Activated CD4-positive, alpha-beta T cell treated with anti-CD3 and anti-CD28 coated beads, Interleukin-2, Interleukin-6, amounts not matched to agents 100 ng/mL and 50 ng/mL, durations not matched to agents 16 hours and 8 hours (primary cell): ENCODE measurements at places on chromosomes 4 and X.
A peak's percentile ranks its signal among the peaks of the same experiment; 100 is the strongest.

DNA sequence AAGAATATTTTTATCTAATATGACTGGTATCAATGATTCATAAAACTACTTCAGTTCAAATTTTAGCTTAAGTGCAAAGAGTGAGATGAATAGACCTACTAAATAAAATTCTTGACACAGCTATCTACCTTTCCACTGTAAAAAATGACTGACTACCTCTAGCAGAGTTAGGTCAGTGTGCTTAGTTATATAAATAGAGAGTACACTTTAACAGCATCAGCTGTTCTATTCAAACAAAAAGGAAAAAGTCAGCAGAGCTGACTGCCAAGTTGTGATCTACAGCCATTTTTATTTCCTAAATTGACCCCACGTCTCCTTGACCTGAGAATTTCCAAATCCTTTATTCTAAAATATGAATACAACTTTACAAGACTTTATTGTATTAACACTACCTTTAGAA, 262.4 kb downstream of the CAMK2D start:
- no peak for DNase-seq

DNA sequence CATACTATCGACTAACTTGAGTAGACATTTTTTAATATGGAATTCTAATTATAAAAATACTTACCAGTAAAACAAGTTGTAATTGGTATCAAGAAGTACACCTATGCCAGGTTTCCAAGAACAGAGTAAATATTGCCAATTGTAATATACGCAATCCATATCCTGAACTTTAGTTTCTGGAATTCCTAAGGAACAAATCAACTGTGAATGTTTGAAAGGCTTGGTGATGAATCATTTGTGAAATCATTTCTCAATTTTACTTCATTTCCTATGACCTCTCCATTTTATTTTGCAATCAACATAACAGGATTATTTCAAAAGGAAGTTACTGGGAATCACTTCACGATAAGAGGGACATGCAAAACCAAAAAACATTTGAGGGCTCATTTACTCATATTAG, 3.7 kb downstream of the IL13RA2 start:
- no peak for DNase-seq

- DNase-seq = no peak
Measured at GRCh38 chrX:153812220-153812619, 17.8 kb downstream of the SSR4 start.

- no peak for DNase-seq
Measured at GRCh38 chr4:5370286-5370685, 319.0 kb downstream of the STK32B start.

- DNase-seq = no peak
Measured at GRCh38 chr4:78396613-78397291, 154.8 kb upstream of the ANXA3 start.

DNA sequence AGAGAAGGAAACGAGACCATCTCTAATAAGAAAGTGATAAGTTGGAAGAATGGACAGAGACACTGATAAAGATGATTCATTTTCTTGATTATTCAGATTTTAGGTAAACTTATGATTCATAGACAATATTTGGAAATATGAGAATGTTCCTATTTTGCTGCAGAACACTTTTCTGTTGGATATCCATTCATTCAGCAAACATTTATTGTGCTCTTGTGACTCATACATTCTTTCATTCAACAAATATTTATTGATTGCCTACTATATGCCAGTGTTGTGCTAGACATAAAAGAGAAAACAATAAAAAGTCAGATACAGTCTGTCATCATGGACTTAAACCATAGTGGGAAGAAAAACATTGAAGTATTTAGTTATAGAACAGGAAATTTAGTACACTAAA, 1232.0 kb downstream of the STIM2 start:
- DNase-seq = no peak

DNA sequence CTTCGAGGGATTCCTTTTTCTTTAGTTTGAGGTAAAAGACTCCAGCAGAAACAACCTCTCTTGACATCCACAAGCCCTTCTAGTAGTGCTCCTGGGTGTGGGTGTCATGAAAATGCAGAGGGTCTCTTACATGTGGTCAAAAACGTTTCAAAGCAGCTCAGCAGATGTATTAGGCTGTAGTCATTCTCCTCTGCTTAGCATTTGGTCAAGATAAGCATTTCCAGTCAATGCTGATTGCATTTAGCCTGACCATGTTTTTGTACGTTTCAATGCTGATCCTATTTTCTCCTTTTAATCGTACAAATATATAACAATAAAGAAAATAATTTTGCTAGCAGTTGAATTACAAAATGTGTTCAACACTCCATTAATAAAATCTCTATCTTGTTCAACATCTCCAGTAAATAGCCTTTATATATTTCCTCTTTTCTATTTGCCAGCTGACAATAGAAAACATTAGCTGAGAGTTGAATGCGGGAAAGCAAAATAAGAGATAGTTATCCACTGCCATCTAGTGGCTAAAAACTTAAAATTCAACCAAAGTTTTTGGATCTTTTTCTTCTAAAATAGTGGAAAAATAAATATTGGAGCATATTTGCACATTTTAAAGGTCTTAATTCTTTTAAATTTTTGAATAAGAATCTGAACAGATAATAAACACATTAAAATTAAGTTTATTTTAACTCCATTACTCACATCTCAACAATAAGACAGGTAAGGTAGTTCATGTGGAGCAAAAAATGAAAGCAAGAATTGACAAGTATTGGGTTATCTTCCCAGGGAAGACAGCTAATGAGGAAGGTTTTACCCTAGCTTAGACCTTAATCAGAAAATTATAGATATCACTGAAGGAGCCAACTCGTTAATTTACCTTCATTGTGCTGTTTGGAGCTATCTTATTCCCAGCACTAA, 15.2 kb upstream of the PACRGL start:
- peak; percentile 9 for DNase-seq

GRCh38 chrX:153791104-153791852, 2.9 kb downstream of the IDH3G start:
- no peak for DNase-seq

- DNase-seq = no peak
Measured at GRCh38 chr4:159410891-159411290, 308.0 kb downstream of the RAPGEF2 start.

DNA sequence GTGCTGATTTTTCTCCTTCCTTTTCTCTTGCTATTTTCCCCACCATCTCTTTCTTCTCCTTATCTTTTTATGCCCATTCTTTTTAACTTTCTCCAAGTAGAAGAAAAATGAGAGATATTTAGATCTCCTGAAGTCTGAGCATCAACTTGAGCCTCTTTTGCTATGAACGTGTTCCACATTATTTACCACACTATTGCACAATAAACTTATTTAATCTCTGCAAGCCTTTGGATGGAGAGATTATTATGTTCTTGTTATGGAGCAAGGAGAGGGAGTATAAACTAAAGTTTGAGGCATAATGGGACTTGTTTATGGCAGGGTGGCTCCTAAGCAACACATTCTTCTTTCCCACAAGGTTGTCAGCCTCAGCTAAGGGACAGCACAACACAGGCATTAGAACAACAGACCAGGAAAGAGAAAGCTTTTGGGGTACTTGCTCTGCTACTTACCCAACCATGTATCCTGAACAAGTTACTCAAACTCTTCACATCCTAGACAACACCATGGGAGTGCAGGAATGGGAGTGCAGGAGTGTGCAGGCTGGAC, 365.5 kb upstream of the BOD1L1 start:
- DNase-seq = no peak

- DNase-seq = no peak
Measured at GRCh38 chr4:61003301-61003700, 196.8 kb upstream of the ADGRL3 start.

GRCh38 chrX:100208076-100208475, 202.0 kb downstream of the PCDH19 start:
- DNase-seq = no peak

GRCh38 chr4:112076919-112077608, 68.2 kb upstream of the FAM241A start:
- DNase-seq = no peak

GRCh38 chr4:169811476-169811875, 53.7 kb upstream of the HPF1 start:
- DNase-seq = no peak

DNA sequence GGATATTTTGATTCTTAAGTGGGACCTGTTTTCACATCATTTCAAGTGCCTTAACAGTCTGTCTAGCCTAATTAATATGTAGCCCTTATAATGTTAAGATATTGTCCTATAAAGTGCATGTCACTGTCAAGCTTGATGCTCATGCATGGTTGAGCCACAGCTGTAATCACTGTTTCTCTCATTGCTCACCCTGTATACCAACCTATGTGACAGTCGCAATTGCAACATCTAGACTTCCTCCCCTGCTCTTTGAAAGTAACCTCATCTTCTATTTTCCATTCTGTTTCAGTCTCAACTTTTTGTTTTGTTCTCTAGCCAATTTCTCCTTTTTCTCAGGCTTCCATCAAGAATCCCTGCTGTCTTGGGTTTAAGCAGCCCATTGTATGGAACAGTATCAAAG, 24.4 kb upstream of the MSL3 start:
- no peak for DNase-seq

DNA sequence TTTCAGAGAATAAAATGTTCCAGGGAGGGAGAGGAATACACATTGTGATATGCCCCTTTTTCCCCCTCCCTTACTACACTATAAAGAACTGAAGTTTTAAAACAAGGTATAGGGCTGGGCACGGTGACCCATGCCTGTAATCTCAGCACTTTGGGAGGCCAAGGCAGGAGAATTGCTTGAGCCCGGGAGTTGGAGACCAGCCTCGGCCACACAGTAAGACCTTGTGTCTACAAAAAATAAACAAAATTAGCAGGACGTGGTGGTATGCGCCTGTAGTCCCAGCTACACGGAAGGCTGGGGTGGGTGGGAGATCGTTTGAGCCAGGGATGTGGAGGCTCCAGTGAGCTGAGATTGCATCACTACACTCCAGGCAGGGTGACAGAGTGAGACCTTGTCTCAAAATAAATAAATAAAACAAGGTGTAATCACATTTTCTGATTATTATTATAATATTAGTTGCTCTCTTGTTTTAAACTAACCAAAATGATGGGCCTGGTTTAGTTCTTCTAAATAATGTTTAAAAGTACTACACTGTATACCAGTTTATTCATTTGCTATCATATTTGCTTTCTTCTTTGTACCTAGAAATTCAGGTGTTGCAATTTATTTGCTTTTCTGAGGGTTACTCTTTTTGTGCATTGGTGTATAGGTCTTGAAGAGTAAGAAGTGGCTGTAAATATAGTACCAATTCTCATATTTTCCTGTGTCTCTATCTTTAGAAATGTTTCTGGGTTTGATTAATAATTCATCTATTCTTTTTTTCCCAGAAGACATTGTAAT, 8.8 kb downstream of the TBC1D8B start:
- no peak for DNase-seq

- DNase-seq = no peak
Measured at GRCh38 chr4:157121401-157121800, 45.5 kb downstream of the GLRB start.

GRCh38 chr4:36226430-36227227, 17.7 kb downstream of the ARAP2 start:
- DNase-seq = no peak

DNA sequence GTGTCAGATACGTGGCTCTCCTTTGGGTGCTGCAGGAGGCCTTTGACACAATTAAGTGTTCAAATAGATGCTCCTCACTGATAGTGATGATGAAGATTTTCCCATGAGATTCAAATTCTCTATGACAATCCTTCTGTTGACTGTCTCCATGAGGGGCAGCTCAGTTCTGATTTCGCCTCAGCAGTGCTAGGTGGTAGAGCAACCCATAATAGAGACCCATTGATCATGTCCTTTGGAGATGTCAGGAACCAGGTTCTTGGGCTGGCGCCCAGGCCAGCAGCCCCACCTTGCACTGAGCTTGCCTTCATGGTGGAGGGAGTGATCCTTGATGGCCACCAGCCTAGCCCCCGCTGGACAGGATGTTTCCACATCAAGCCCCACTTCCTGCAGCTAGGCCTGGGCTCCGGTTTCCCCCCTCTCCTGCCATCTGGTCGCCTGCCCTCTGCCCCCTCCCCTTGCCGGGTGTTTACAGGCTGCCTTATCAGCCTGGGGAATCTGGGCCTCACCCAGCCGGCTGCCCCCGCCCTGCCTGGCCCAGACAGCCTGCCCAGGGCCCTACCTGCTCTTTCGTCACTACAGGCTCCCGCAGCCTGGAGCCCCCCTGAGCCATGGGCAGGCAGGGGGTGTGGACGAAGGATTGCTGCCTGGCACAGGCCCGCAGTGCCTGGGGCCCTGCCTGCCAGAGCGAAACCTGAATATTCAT, 12.6 kb downstream of the ELF4 start:
- DNase-seq = no peak

- no peak for DNase-seq
Measured at GRCh38 chrX:82333575-82333974, 1131.7 kb downstream of the SH3BGRL start.

GRCh38 chrX:119475389-119476101, 7.3 kb downstream of the SLC25A5 start:
- peak; percentile 22 for DNase-seq

DNA sequence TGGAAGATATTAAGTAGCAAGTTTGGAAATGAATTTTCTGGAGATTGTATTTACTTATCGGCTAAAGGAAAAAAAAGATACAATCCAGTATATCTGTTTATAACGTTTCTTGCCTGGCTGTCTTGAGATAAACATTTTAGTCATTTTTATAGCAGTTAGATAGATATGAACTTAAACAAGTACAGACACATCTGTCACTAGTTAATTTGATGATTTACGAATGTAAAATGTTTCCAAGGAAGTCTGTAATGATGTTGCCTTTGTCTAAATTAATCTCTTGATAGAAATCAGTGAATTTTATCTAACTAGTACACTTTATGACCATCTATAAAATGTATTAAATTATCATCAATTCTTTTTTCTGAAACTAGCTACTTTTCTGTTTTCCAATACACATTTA, 5.7 kb downstream of the BMPR1B start:
- no peak for DNase-seq

GRCh38 chr4:90174621-90175023, 47.4 kb downstream of the CCSER1 start:
- DNase-seq = no peak

GRCh38 chr4:83083925-83084475, 30.5 kb downstream of the PLAC8 start:
- peak; percentile 23 for DNase-seq

DNA sequence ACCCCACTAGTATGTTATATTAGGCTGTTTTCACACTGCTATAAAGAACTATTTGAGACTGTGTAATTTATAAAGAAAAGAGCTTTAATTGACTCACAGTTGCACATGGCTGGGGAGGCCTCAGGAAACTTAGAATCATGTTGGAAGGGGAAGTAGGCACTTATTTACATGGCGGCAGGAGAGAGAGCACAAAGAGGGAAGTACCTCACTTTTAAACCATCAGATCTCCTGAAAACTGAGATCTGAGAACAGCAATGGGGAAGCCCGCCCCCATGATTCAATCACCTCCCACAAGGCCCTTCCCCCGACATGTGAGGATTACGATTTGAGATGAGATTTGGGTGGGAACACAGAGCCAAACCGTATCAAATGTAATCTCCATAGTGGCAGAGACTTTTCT, 45.4 kb upstream of the XK start:
- DNase-seq = no peak

GRCh38 chr4:144646523-144647094, 653 bp downstream of the HHIP start:
- DNase-seq = peak; percentile 8

GRCh38 chr4:41346306-41347061, 89.8 kb downstream of the UCHL1 start:
- DNase-seq = no peak
